ENCODE measurements at places on chromosomes 4 and X. TPM values are rescaled to one million over a fixed set of nuclear protein-coding genes. Genes with fewer than 3 reads are reported as not detected.
A peak's percentile ranks its signal among the peaks of the same experiment; 100 is the strongest.

DNA sequence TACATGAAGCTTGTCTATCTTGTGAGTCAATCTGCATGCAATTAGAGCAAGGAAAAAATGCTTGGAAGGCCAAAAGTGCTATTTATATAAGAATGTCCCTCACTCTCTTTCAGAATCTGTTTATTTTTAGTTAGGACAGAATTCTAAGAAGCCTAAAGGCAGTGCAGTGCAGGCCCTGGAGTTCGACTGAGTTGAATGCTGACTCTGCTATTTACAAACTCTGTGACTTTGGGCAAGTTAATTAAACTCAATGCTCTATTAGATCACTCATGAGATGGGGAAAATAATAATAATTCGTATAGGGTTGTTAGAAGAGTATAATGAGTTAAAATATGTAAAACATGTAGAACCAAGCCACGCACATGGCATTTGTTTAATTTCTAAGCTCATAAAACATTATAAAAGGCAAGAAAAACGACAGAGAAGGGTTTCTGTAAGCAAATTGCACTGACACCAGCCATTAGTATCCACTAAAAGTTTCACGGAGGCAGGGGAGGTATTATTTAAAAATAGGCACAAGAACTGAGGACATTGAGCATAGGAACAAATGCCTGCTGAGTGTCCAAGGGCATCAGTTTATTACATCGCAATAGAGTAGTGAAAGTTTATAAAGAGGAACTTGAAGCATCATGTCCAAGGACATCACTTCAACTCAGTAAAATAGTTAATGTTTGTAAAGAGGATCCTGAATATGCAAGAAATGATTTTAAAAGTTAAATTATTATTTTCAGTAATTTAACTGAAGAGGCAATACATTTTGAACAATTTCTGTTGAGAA is 115.0 kb upstream of the INPP4B start:
- no peak for DNase-seq

GRCh38 chr4:1748465-1748995 is 27.2 kb downstream of the TACC3 start:
- DNase-seq: peak; percentile 74

Gene MUC7
- not detected for total RNA-seq

DNA sequence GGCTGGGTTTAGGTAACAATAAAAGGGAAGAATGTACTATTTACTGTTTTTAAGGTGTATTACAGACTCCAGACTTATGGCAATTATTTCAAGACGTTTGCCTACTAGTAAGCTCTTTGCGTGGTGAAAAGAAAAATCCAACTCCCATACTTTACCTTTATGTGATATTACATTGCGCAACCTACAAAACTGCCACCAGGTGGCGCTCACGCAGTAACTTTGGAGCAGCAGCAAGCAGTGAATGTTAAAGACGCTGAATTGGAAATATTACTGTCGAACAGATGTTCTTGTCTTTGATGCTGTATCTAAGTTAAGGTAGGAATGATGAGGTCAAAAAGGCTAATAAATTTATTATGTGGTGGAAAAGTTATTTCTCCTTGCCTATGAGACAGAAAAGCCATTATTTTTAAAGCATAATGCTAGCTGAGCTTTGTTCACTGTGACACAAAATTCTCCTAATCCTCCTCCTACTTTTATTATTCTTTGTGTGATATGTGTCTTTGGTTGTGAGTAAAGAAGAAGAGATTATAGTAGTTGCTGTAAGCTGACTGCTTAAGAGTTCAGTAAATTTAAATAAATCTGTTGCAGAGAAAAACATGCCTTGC is 1099.8 kb upstream of the TENM3 start:
- peak; percentile 55 for DNase-seq

GRCh38 chrX:11341274-11342201 is 48.3 kb downstream of the AMELX start:
- DNase-seq: peak; percentile 90

DNA sequence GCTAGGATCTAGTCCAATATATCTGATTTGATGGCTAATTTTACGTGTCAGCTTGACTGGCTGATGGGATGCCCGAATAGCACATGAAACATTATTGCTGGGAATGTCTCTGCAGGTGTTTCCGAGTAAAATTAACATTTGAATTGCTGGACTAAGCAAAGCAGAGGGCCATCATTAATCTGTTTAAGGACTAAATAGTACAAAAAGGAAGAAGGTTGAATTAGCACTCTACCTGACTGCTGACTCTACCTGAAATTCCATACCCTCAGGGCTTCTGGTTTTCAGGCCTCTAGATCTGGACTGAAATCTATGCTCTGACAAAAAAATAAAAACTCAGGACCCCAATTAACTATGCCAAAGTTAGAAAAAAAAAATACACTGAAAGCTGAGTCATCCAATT is 1021.9 kb downstream of the FAM133A start:
- no peak for DNase-seq

DNA sequence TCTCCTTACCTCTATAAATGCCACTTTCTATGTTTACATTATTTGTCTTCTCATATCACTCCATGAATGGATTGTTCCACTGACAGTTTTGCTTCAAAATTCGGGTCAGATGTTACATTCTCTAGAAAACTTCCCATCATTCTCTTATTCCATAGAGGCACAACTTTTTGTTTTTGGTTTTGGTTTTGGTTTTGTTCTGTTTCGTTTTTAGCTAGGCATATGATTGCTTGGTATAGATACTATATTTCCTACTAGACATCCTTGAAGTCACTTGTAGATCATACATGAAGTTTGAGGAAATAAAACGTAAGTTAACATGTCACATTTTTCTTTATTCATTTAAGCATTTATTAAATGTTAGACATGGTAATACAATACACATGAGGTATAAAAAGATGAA is 961.0 kb downstream of the PCDH18 start:
- no peak for DNase-seq

GRCh38 chr4:69092190-69092589 is 4.1 kb upstream of the UGT2B7 start:
- DNase-seq: no peak

DNA sequence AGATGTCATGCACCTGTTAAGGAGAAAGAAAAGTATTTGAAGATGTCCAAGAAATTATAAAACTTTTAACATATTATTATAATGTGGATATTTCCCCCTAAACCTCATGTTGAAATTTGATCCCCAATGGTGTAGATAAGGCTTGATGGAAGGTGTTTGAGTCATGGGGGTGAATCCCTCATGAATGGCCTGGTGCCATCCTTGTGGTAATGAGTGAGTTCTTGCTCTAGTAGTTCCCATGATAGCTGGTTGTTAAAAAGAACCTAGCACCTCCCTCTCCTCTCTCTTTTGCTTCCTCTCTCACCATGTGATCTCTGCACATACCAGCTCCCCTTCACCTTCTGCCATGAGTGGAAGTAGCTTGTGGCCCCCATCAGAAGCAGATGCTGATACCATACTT is 176.6 kb upstream of the NR3C2 start:
- DNase-seq: no peak

- DNase-seq: peak; percentile 78
Measured at GRCh38 chr4:80007745-80008149, 65.3 kb downstream of the ANTXR2 start.

GRCh38 chrX:45056428-45057145 is 144.1 kb downstream of the DIPK2B start:
- DNase-seq: no peak

DNA sequence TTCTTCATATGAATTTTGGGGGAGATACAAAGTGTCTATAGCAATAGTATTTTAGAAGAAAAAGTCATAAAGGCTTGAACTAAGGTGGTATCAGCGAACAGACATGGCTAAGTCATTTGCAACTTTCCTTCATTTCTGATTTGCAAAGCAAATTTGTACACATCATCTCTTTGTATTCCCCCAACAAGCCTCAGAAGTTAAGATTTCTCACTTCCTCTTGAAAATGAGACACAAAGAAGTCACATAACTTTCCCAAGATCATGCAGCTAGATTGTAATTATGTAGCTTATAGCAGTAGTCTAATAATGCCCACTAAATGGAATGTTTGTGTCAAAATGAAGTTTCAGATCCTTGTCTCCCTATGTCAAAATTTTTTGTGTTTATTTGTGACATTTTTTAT is 709.8 kb upstream of the HS3ST1 start:
- DNase-seq: no peak

DNA sequence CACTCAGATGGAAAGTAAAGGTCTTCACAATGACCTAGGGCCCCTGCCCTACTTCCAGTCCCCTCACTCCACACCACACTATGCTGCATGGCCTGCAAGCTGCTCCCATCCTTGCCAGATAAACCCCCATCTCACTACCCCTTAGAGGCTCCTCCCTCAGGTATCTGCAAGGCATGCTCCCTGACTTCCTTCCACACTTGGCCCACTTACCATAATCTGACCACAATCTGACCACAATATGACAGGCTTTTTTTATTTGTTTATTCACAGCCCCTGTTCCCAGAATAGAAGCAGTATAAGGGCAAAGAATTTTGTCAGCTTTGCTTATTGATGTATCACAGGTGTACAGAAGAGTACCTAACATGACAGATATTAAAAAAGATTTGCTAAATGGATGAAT is 124.7 kb downstream of the CAMK2D start:
- DNase-seq: no peak

DNA sequence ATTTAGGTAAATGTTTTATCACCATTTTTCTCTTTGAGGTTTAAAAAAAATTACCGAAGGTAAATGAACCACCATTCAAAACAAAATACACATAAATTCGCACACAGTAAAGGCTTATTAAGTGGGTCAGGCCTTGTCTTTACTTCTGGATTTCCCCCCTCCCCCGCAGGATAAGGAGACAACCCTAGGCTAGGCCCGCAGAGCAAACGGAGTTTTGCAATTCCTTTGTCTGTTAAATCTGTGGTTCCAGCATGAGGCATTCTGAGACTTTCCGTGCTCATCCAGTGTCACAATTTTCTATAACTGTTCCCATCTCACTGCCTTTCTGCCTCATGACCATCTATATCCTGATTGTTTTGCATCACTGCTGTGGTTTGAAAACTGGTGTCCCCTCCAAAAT is 307.4 kb downstream of the DCHS2 start:
- no peak for DNase-seq

DNA sequence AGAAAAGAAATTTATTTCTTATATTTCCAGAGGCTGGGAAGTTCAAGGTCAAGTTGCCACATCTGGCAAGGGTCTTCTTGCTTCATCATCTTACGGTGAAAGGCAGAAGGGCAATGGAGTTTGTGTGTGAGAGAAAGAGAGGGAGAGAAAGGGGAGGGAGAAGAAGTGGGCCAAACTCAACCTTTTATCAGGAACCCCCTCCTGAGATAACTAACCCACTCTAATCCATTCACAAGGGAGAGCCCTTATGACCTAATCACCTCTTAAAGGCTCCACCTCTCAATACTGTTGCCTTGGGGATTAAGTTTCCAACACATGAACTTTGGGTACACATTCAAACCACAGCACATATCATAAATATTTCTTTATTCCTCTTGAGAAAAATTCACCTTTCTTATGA is 203.3 kb upstream of the FAM241A start:
- DNase-seq: no peak

DNA sequence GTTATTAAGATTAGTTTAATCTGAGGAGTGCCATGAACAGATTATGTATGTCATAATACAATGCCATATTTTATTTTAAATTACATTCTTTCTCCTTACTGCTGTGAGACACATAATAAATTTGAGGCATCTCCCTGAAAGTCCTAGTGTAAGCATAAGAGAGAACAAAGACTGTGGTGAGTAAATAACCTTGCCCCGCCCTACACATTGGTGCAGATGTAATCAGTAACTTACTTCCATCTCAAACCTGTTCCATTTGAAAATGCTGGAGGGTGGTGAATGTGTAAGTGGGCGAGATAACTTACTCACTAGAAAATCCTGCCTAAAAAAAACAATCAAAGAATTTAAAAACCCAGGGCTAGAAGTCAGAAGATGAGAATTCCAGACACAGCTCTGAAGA is 338.1 kb upstream of the SLIT2 start:
- DNase-seq: no peak

GRCh38 chrX:153791104-153791852 is 2.9 kb downstream of the IDH3G start:
- DNase-seq: no peak

- DNase-seq: no peak
Measured at GRCh38 chr4:103996064-103996463, 276.3 kb upstream of the TACR3 start.

Gene FAM9C
- not detected for total RNA-seq

Gene SASH3
- total RNA-seq: not detected

Gene TMSB15A
- total RNA-seq: 1.4 TPM

GRCh38 chrX:24168807-24169206 is 19.3 kb downstream of the ZFX start:
- no peak for DNase-seq

GRCh38 chrX:80765220-80765625 is 44.5 kb downstream of the BRWD3 start:
- no peak for DNase-seq

- DNase-seq: no peak
Measured at GRCh38 chr4:3372933-3373465, 68.8 kb upstream of the HGFAC start.

Gene ZXDA
- total RNA-seq: 12.8 TPM

- DNase-seq: peak; percentile 22
Measured at GRCh38 chr4:56613101-56613862, 67.8 kb downstream of the HOPX start.

Gene TIMM17B
- total RNA-seq: 22.2 TPM

Gene SLC25A14
- total RNA-seq: 6.8 TPM

GRCh38 chr4:44756559-44756958 is 30.2 kb upstream of the GNPDA2 start:
- DNase-seq: no peak

Gene PITX2
- under 0.01 TPM for total RNA-seq

Gene ADH7
- not detected for total RNA-seq

- no peak for DNase-seq
Measured at GRCh38 chrX:19776753-19777152, 110.6 kb downstream of the SH3KBP1 start.

Gene CCNB3
- total RNA-seq: 0.13 TPM

- no peak for DNase-seq
Measured at GRCh38 chr4:83536362-83537272, 709 bp downstream of the GPAT3 start.

DNA sequence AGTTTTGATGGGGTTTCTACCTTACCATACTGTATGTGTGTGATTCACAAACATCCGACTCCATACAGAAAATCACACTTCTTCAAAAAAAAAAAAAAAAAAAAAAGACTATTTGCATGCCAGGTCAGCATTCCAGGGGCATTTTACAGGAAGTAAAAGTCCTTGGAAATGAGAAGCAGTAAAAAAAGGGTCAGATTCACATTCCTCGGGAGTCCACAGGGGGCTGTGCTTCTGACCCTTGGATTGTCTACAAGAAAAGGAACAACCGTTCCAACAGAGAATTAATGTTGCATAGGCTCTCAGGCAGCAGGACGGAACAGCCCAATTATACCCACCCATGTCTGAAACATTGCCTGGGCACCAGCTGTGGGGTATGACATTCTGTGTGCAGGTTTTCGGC is 290.3 kb downstream of the LDB2 start:
- peak; percentile 39 for DNase-seq

- DNase-seq: peak; percentile 12
Measured at GRCh38 chr4:166324321-166324720, 451.3 kb downstream of the TLL1 start.

- DNase-seq: no peak
Measured at GRCh38 chrX:150690126-150690525, 3.1 kb upstream of the MTMR1 start.

Measured in dermis microvascular lymphatic vessel endothelial cell (primary cell).